ENCODE measurements at places on chromosomes 3 and 15.

- no peak for DNase-seq
These were observed 174.5 kb downstream of the GOLGA6L6 start for GRCh38 chr15:20367093-20367492.

DNA sequence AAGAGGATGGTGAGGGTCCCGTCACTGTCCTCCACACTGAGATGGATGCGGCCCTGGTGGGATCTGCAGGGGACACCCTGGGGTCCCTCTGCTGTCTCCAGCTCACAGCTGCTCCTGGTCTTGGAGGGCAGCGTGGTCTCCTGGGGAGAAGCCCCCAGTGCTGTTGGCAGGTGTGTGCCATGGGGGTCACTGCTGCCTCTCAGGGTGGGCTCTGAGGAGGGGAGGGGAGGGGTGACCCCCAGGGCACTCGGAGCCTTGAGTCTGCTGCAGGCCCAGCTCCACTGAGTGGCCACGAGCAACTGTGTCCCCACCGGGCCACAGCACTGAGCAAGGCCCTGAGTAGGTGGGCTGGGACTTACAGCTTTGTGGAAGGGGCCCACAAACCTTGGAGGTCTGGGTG is 34.7 kb downstream of the KLHL25 start:
- no peak for DNase-seq

DNA sequence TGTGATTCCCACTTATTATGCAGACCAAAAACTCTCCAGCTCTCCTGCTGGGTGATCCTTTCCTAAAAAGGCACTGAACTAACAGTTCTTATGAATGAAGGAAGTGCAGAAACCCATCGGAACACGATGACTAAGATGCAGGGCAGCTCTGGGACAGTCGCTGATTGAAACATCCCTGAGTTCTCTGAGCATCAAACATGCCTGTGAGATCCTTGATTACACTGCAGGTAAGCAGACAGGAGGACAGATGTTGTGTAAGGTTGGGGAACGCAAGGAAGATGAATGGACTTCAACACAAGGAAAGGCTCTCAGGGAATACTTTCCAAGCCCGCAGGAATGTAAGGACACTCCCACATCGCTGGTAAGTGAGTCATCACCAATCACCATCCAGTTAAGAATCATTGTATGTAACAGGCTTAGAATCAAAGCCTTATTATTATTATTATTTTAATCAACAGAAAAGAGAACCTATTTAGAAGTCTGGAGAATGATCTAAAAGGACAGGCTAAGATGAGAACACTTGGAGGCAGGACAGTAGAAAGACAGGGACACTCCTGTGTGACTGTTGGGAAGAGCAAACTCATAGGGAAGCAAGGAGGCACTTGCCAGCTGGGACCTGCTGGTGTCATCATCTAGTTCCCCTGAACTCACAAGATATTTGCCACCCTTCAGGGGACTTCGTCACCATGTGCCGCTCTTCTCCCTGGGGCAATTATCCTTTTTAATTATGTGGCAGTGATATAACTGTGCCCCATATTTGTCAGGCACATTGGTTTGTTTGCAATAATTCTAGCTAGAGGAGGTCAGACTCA is 26.0 kb downstream of the TMEM158 start:
- DNase-seq, result no peak

DNA sequence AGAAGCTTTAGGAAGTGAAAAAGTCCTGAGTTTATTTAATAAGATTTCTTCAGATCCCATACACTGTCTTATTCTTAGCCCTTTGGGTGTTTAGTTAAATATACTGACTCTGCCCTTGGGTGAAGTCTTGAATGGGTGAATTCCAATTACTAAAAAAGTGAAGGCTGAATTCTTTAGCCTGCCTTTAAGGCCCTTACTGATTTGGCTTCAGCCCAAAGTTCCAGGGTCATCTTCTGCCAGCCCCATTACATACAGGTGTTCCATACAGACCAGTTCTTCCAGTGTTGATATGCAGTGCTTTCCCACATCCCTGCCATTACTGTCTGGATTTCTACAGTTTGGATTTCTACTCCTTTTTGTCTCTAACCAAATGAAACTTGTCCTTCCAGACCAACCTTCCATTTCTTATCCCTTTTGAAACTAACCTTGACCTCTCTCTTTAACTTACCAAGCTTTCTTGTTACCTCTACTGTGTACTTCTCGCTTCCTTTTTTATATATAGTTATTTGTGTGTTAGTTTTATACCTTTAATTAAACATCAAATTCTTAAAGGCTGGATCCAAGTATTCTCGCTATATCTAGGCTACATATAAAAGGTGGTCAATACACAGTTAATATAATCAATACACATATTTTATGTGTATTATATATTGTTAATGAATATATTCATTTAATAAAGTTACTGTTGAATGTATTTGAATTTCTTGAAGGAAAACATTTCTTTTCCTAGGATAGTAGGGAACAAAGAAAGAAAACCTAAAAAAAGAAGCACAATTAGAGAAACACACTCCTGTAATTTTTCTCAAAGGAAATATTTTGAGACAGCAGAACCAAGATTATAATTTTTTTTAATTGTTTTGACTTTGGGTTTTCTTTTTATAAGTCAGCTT is 15.0 kb downstream of the MBNL1 start:
- no peak for DNase-seq

DNA sequence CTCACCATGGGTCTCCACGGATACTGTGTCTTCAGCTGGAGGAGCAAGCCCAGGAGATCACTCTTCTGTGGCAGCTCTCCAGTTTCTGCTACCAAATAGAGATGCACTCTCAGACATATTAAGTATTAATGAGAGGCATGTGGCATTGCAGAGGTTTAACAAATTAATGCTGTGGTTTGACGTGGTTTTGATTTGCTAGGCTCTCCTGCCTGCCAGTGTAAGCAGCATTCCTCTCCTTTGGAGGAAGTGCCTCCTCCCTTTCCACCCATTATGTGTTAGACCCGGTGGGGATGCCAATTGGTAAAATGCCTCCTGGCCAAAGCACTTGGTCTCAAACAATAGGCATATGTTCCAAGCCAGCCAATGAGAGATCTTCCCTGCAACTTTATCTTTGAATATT is 124.8 kb downstream of the MYLK start:
- no peak for DNase-seq

DNA sequence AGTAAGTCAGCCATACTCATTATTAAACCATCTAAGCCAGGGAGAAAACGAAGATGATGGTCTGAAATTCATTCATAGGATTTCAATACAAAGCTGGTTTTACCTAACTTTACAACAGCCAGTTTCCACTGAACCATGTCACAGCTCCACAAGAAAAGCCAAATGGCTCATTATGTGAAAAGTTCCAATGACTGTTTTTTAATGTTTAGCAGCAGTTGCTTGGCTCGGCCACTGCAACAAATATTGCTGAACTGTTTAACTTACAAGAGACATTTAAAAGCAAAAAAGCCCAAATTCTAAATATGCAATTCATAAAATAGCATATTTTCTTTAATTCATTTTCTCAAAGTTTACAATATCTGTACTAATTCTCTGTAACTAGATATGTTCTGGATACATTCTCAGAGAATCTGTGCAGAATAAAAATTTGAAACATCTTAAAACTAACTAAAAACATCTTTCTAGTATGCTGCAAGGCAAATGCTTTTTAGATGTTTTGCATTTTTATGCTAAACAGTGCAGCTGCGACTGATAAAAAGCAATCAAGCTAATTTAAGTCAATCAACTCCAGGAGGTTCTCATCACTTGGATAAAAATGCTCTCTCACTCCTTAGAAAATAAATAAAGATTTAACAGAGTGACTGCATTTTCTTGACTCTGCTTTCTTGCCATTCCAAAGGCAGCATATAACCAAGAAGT is 356.5 kb downstream of the ERC2 start:
- DNase-seq, result no peak

DNA sequence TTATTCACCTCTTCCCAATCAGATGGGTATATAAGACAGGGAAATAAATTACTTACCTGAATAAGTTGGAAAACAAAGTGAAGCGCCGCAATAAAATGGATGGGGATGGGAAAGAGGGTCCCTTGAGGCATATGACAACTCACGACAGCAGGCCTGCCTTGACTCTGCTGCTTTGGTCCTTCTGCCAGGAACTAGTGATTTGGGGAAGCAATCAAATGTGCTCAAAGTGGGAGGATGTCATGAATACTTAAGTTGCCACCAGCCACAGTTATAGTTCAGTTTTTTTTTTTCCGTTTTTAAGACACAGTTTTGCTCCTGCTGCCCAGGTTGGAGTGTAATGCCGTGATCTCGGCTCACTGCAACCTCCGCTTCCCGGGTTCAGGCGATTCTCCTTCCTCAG is 4.6 kb downstream of the PARL start:
- DNase-seq, result no peak

GRCh38 chr3:52844290-52844975 is 9.6 kb upstream of the MUSTN1 start:
- DNase-seq, result no peak

DNA sequence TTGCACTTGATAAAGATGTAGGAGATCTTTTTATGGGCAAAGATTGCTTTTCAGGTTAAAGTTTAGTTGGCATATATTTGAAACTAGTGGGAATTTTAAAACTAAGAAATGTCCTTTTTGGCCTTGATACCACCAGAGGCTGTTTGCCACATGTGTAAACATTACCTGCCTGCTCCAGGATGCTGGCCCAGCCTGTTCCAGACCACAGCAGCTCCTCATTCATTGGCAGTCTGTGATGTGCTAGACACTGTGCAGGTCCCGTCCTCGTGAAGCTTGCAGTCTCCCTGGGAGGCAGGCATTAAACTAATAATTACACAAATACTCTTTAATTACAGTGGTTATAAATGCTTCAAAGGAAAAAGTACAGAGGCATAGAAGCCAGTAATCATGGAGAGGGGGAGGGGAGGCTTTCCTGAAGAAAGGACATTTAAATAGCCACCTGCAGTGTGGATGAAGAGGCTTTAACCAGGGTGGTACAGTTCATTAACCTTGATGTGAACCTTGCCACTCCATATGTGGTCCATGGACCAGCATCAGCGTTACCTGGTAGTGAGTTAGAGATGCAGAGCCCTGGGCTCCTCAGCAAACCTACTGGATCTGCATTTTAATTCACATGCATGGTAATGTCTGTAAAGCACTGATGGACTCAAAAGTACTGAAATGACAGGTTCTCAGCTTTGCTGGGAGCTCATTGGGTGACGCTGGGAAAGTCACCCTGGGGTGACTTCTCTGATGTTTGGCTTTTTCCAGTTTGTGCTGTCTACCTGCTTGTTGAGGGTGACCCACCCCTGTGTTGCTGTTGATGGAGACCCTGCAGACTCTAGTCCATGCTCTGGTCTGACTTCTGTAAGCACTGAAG is 5.3 kb downstream of the ZNF710 start:
- DNase-seq, result no peak

DNA sequence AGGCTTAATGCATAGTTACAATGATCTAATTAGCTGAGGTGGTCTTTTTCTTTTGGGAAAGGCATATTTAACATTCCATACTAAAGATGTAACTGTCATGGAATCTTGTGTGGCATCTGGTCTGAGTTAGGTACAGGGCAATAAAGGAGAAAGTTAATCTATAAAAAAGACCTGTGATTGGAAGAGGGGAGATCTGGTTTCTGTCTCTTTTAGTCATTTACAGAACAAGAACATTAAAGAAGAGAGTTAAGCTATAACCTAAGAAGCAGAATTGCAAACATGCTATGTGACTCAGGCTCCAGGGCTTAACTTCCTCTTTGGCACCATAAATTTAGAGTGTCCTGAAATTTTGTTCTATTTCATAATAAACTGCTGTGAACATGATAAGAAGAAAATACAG is 47.2 kb upstream of the MME start:
- peak; percentile 3 for DNase-seq

GRCh38 chr3:179179979-179180759 is 32.0 kb downstream of the PIK3CA start:
- DNase-seq, result no peak

- DNase-seq, result no peak
These were observed 132.5 kb upstream of the THBS1 start for GRCh38 chr15:39448409-39448808.

- no peak for DNase-seq
These were observed 194.7 kb upstream of the MME start for GRCh38 chr3:154885418-154885817.

GRCh38 chr3:22351806-22352205 is 600.8 kb upstream of the ZNF385D start:
- DNase-seq, result no peak

GRCh38 chr3:168476360-168476980 is 380.7 kb upstream of the GOLIM4 start:
- DNase-seq, result no peak

GRCh38 chr3:109269577-109270275 is 46.6 kb downstream of the DPPA2 start:
- no peak for DNase-seq

GRCh38 chr3:150803440-150803985 is 40.5 kb upstream of the SIAH2 start:
- no peak for DNase-seq

- no peak for DNase-seq
These were observed 110.9 kb upstream of the LYSMD4 start for GRCh38 chr15:99844150-99844549.

DNA sequence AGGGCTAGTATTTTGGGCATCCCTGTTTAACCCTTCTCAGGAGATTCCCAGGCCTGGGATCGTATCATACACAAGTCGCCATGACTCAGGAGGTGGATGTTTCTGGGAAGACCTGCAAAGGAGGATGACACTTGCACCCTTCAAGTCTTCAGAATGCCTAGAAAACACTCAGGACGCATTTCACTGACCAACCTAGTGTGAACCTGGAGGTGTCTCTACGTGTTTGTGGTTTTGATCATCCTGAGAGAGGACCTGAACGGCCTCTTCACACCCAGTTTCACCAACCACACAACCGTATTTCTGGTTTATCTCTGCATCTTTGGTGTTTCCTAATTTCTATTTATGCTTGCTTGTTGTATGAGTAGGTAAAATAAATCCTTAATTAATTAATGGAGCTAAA is 2.8 kb upstream of the CLDND1 start:
- DNase-seq, result peak; percentile 71

DNA sequence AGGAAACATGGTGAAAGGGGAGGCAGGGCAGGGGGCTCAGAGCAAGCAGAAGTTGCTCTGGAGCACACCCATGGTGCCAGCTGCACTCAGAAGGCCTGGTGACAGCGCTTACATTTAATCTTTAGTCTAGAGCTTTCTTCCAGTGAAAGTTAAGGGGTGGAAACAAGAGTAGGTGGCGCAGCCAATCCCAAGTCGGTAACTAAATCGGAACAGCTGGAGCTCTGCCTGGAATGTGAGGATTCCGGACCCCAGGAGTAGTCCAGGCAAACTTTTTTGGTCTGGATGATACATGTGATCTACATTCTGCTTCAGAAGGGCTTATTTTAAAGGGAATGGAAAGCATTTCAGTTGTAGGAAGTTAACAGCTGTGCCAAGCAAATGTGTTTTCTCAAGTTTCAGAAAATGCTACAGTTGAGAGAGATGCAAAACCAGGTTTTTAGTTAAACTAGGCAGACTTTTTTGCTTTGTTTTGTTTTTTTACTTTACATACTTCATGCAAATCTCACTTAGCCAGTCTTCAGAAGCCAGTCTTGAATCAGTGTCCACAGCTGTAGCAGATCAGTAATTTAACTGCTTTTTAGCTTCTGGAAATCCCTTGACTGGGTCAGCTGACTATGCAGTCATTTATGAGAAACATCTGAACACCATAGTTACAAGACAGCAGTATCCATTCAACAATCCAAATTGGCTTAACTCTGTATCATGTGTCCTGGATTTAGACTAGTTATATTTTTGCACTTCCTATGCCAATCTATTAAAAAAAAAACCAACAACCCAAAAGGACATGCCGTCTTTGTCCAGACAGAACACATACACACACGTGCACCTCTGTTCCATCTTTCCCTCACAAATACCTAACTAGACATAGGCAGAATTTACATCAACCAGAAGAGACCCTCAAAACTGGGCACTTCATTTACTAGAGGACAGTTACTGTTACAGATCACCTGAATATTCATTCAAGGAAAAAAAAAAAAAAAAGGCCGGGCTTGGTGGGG is 33.2 kb downstream of the ZNF106 start:
- no peak for DNase-seq

GRCh38 chr3:32132706-32133105 is 26.3 kb downstream of the GPD1L start:
- no peak for DNase-seq

Measured in MM.1S (cell line).